ENCODE measurements at places on chromosomes 2 and 18.

- no peak for DNase-seq
Observed at GRCh38 chr2:30141136-30141535, 5.7 kb upstream of the YPEL5 start.

DNA sequence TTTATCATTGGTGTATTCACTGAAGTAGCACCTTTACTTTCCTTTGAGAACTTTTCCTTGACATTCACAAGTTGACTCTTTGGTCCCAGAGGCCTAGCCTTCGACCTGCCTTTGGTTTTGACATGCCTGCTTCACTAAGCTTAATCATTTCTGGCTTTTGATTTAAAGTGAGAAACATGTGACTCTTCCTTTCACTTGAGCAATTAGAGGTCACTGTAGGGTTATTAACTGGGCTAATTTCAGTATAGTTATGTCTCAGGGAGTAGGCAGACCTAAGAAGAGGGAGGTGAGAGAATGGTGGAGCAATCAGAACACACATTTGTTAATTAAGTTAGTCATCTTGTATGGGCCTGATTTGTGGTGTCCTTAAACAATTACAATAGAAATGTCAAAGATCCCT is 1040.7 kb upstream of the SLC39A10 start:
- no peak for DNase-seq

DNA sequence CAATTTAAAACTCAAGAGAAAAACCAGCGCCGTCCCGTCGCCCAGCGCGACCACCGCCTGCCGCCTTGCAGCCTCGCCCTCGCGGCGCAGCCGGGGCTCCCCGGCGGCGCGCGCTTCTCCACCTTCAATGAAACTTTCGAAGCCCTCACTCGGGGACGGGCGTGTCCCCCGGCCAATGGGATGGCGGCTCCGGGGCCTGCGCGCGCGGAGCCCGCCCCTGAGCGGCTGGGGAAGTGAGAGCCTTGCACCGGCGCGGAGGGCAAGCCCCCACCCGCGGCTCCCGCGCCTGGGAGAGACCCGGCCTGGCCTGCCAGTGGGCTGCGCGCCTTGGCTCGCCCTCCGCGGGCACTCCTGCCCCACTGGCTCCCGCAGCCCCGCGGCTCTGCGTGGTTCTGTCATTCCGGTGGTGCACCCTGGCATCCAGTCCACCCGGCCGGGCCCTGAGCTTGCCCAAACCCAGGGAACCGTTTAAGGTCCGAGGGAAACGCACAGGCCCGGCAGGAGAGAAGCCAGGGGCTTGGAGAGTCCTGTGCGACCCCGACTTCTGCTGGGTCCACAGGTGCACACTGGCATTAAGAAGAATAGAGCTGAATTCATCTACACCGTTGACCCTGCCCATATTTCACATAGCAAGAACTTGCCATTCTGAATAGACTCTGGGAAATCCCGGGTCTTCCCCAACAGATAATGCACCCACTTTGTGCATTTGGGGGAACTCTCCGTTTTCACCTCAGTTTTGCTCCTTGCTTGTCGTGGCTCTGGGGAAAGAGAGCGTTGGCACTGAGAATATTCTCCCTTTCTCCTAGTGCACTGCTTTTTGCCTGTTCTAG is at the start of gene PIEZO2:
PIEZO2 (minus strand) TSS at position 129 of the 830 bp plus-strand sequence. CDS start 981 bp downstream, outside the sequence.
- DNase-seq: peak; percentile 83

DNA sequence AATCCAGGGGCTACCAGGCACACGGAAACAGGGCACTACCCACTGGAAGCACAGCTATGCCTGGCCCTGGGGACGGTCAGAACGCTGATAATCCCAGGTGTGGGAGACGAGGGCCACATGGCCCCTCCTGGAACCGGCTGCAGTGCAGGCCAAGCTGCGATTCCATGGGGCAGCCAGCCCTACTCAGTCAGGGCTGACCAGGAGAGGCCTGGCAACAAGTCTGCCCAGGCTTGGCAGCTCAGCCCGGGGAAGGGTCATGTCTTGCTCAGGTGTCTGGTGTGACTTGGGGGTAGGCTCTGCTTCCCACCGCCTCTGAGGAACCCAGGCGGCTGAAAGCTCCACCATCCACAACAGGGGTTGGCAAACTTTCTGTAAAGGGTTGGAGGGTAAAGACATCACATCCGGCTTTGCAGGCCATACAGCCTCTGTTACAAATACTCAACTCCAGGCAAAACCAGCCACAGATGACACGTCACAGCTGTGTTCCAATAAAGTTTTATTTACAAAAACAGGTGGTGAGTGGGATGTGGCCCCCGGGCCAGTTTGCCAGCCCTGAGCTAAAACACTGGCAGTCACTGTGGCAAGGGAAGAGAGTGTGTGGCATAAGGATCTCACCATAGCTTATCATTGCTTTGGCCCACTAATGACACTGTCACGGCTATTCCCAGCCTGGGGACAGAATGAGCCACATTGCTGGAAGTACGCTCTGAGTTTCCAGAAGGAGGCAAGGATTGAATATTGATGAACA is 85.2 kb downstream of the NDUFA10 start:
- no peak for DNase-seq

DNA sequence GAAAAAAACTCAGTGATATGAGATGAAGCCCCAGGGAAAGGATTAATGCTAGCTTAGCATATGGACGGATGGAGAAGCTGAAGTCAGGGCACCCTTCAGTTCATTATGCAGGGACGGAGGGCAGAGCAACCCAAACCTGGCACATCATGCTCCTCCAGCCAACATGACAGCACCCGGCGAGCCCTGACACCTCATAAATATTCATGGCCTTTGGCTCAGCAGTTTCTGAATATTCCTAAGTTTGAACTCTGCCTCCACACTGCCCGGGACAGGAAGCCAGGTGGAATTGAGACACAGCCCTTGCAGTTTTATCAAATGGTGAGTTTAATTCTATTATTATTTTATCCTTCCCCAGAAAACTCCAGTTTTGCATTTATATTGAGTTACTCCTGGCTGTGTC is 87.3 kb upstream of the SH3BP4 start:
- DNase-seq: no peak
